ENCODE measurements at places on chromosomes 16 and 17. TPM values are rescaled to one million over a fixed set of nuclear protein-coding genes. Genes with fewer than 3 reads are reported as not detected.

GRCh38 chr16:61836804-61837393, 199.3 kb downstream of the CDH8 start:
- no peak for DNase-seq

DNA sequence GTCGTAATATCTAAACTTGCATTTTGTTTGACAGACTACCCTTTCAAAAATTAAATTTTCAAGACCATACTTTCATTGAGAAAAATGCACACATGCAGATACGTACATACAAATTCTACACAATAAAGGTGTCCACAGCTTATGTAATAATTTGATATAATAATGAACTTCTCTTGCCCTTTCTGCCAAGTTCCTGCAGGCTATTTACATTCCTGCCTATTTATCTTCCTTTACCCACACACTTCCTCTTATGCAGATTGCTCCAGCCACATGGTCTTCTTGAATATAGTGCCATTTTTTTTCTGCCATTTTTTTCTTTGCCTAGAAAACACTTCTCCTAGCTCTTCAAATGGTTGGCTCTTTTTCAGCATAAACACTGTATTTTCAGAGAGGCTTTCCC, 826.9 kb upstream of the CDH8 start:
- DNase-seq = no peak

DNAAF8 gene
- 0.58 TPM for polyA plus RNA-seq

- DNase-seq = no peak
These were observed 304.8 kb downstream of the RBFOX1 start for GRCh38 chr16:7637446-7637845.

- DNase-seq = peak; percentile 88
These were observed at the start of gene HIRIP3 for GRCh38 chr16:29995324-29995910. Gene HIRIP3, minus strand, starts transcription at chr16:29995617. Its CDS starts 12 bp downstream, at chr16:29995605.

DNA sequence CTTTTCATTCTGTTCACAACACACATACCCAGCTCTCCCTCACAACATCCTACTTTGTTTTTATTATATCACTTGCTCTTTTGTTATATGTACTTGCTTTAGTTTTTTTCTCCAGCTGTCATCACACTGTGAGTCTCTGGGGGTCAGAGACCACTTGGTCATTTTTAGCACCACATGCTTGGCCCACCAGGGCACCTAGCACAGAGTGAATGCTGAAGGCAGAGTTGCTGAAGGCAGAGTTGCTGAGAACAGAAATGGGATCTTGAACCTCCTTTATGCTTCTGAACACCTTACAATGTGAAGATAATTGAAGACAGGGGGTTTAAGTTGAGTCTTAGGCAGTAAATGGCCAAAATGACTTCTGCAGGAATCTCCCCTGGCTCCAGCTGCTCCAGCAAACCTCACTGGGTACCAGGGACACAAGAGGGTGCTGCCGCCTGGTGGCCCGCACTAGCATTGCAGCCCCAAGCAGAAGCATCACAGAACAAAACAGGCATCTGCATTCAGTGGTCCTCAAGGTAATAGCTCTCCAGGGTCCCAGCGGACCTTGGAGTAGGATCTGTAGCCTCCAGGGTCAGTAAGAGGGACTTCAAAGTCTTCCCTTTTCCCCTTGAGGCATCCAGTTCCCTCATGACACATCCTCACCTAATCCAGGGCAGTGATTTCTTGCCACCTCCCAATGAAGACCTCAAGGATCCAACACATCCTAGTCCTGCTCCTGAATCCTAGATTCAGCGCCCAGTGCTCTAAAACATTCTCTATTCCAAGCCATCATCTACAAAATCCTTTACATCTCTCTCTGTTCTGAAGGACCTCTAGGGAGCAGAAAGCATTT, 1972.6 kb downstream of the TP53TG3F start:
- DNase-seq = no peak

LGALS9 gene
- polyA plus RNA-seq = 0.95 TPM

All from H1 (cell line).